ENCODE measurements at places on chromosomes 13 and 19.
A peak's percentile ranks its signal among the peaks of the same experiment; 100 is the strongest.

DNA sequence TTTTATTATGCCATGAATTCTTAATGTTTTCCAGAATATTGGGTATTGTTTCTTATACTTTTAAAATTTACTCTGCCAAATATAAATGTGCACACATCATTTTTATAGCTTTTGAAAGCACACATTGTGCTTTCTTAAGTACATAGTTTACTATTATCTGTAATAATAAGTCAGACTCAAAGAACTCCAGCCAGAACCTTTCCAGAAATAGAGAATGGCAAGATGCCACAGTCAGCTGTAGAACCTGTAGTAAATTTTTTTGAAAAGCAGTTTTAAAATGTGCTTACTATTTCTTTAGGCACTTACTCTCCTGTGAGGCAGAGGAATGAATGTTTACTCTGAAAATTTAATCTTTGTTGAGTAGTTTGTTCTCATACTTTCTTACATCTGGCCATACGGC lies 1287.1 kb downstream of the PCDH9 start:
- no peak for DNase-seq

- peak; percentile 66 for DNase-seq
Observed at GRCh38 chr19:2495130-2495641, 19.3 kb downstream of the GADD45B start.

DNA sequence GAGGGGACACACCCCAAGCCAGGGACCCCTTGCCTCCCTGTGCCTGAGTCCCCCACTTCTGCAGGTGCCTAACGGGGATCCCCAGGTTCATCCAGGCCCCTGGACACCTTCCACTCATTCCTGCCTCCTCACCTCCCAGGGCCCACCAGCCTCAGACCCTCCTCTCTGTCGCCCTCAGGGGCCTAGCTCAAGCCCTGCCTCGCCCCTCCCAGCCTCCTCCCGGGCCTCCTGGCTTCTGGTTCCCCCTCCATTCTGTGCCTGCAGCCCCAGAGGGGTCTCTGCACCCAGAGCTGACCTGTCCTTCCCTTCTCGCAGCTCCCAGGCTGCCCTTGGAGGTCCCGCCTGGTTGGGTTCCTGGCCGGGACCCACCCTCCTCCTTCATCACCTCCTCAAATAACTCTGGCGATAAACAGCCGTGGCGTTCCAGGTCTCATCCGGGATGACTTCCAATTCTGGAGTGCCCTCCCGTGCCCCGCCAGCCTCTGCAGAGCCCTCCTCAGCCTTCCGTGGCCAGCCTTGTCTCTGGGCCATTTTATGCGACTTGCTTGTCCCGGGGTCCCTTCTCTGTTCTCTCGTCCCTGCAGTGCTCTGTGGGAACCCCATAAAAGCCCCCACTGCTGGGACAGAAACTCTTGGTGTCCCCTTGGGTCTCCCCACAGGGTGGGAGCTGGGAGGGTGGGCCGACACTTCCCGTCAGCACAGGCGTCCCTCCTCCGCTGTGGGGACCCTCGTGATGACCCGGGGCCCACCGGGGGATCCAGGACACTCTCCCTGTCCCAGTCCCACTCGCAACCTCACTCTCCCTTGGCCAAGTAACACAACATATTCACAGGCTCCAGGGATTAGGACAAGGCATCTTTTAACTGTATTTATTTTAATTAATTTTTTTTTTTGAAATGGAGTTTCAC lies 9.2 kb downstream of the JOSD2 start:
- DNase-seq, result no peak

DNA sequence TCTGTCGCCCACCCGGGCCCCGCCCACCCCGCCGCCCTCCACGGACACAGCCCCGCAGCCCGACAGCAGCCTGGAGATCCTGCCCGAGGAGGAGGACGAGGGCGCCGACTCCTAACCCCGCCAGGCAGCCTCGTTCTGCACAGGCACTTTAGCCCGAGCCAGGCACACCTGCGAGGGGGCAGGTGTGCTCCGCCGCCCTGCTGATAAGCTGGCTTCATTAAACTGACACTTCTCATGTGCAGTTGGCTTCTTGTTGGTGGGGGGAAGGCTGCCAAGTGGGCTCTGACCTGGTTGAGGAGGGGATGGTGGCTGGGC lies 8.2 kb downstream of the IL4I1 start:
- DNase-seq, result no peak

DNA sequence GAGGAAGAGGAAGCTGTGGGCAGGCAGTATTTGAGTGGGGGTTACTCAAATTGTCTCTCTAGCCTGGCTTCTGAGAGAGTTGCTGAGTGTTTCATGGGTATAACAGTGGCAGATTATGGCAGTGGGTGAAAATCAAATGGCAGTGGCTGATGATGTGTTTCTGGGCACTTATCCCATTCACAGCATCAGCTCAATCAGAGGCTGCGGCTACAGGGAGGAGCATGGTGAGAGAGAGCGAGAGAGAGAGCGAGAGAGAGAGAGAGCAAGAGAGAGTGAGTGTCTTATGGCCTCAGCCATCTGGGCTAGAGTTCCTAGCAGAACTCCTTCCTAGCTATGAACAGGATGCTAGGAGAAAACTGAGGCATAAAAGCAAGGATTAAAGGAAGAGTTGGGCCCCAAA lies 178.9 kb downstream of the OLFM4 start:
- DNase-seq, result no peak
